ENCODE measurements at places on chromosomes 7 and 10.

DNA sequence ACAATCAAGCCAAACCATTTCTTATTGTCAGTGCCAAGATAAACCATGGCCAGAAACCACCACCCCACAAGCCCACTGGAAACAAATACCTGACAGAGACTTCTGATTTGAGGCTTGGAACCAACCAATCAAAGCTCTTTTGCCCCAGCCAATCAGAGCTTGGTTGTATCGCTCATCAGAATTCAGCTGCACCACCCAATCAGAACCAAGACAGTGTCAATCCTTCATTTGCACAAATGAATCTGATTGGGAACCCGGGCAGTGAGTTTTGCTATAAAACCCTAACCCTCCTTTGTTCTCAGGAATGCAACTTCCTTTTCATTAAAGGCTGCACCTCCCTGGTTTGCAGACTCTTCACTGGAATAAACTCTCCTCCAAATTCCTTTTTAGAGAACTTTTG lies 87.4 kb downstream of the ELAPOR2 start:
- H3K36me3 ChIP-seq: no peaks in the 10 kb centered on the region
- H3K27ac ChIP-seq: no peak overlapping the region
- H3K4me1 ChIP-seq: no peaks in the 10 kb centered on the region

- H3K4me3 ChIP-seq: no peak overlapping the region
- no peaks in the 10 kb centered on the region for H3K36me3 ChIP-seq
- DNase-seq: no peak
These were observed 159.2 kb downstream of the KCNMA1 start for GRCh38 chr10:77478247-77478961.

DNA sequence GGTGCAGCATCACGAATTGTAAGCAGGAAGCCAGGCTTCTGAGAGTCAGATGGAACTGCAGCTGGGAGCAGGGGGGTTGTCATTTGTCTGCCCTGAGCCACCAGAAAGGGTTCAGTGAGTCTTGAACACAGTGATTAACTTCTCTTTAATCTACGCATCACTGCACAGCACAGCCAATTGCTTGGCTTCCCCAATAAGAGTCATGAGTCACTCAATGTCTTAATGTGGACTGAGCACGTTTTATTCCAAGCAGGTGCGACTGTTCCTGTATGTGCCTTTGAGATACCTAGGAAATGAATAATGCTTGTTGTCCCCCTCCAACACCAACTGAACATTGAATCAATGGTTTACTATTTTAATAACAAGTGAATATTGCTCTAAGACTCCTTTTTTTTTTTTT lies 26.0 kb upstream of the PLEKHA1 start:
- no peaks in the 10 kb centered on the region for H3K27me3 ChIP-seq
- no peaks in the 10 kb centered on the region for H3K4me1 ChIP-seq
- no peak overlapping the region for H3K4me3 ChIP-seq

- no peaks in the 10 kb centered on the region for H3K27me3 ChIP-seq
- no peak overlapping the region for H3K27ac ChIP-seq
- H3K4me1 ChIP-seq: no peaks in the 10 kb centered on the region
- no peaks in the 10 kb centered on the region for H3K36me3 ChIP-seq
- H3K4me3 ChIP-seq: no peak overlapping the region
These were observed 177.5 kb downstream of the DNAJB6 start for GRCh38 chr7:157514306-157514705.

DNA sequence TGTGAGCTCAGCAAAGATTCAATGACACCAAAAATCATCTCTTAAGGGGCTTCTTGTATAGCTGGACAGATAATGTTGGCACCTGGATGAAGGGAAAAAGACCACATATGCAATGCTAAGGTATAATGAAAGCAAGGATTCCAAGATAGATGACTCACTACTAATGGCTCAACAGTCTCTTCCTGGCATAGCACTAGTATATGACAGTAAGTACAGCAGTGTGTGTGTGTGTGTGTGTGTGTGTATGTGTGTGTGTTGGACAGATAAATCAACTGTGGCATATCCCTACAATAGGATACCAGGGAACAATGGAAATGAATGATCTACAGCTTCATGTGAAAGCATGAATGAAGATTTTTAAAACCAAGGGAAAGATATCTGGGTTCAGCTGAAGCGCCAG lies 257.1 kb downstream of the SFMBT2 start:
- H3K4me1 ChIP-seq: no peaks in the 10 kb centered on the region
- H3K36me3 ChIP-seq: no peaks in the 10 kb centered on the region
- H3K4me3 ChIP-seq: no peak overlapping the region

DNA sequence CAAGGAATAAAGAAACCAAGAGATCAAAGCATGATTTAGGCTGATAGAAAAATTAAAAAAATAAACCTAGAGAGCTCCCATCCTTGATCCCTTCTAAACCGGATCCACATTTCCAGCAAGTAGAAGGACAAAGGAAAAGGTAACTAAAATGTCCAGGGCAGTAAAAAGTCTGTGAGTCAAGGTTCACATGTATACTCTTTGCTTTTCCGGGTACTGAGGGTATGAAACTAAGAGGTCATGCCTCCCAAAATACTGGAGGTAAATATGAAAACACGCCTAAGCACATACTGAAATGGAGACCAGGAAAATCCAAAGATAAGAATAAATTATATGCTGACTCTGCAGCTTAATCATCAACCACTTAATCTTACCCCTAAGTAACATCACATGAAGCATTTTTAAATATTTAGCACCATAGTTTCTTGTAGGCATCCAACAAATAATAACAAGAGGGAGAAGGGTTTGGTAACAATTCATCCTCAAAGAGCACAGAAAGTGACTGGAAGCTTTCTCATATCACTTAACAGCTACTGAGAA lies 35.4 kb downstream of the JAZF1 start:
- DNase-seq: no peak
- no peaks in the 10 kb centered on the region for H3K36me3 ChIP-seq
- no peak overlapping the region for H3K4me3 ChIP-seq
- no peak overlapping the region for H3K27ac ChIP-seq
- H3K4me1 ChIP-seq: no peaks in the 10 kb centered on the region
- H3K27me3 ChIP-seq: no peaks in the 10 kb centered on the region

- no peak overlapping the region for H3K27ac ChIP-seq
- peaks cover 4% of the 10 kb centered on the region for H3K36me3 ChIP-seq
- DNase-seq: no peak
- no peaks in the 10 kb centered on the region for H3K4me1 ChIP-seq
These were observed 50.5 kb downstream of the RSBN1L start for GRCh38 chr7:77746824-77747165.

GRCh38 chr7:3995187-3995586 lies 686.9 kb upstream of the FOXK1 start:
- no peaks in the 10 kb centered on the region for H3K36me3 ChIP-seq
- H3K27ac ChIP-seq: no peak overlapping the region
- H3K4me1 ChIP-seq: no peaks in the 10 kb centered on the region
- H3K4me3 ChIP-seq: no peak overlapping the region
- peaks cover 3% of the 10 kb centered on the region for H3K27me3 ChIP-seq

DNA sequence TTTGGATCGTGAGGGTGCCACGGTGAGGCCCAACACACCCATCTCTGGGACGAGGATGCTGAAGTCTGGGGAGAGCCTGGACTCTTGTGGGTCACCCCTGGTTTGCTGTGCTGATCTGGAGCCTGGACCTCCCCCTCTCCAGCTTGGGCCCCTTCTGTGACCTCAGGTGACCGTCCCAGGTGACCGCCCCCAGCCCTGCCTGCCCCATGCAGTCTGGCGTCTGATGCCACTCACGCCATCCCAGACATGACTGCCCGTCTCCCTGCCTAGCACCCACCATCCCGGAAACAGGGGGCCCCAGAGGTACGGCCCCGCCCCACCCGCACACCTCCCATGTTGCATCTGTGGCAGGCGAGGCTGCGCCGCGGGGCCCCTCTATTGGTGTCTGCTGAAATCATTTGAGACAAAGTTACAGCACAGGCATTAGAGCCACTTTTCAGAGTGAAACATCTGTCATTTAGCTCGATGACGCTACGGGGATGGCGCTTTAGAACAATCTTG lies 21.1 kb downstream of the UNCX start:
- no peak overlapping the region for H3K4me3 ChIP-seq
- no peaks in the 10 kb centered on the region for H3K4me1 ChIP-seq
- peaks cover 29% of the 10 kb centered on the region for H3K27me3 ChIP-seq
- no peak overlapping the region for H3K27ac ChIP-seq
- no peak for DNase-seq

DNA sequence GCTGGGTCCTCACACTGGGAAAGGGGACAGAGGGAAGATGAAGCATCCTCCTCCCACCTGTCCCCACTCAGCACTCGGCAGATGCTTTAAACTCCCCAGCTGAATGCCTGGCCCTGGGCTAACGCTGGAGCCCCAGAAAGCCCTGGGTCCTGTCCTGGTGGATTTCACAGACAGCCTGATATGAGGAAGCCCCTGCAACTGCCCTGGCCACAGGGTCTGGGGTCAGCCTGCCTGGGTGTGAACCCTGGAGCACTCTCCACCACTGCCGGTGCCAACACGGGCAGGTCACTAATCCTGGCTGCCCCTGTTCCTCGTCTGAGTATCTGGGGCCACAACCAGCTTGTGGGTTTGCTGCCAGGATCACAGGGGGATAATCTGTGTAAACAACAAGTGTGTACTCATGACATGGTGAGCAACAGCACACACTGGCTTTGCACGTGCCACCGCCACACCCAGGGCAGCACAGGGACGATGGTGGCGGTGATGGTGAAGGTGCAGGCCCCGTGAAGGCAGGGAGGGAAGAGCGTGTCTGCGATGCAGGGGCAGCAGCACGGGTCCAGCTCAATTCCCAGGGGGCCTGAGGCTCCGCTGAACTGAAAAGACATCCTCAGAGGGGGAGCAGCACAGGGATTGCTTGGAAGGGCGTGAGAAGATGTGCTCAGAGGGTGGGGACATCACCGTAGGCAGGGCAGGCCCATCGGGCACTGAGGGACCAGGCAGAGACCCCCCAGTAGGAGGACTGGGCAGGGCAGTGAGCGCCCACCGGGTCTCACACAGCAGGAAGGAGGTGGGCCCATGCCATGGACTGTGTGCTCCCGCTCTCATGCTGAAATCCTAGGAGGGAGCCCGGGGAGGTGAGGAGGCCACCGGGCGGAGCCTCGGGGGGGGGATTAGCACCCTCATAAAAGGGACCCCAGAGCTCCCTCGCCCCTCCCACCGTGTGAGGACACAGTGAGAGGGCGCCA lies 238.7 kb downstream of the MAD1L1 start:
- no peaks in the 10 kb centered on the region for H3K27me3 ChIP-seq
- H3K36me3 ChIP-seq: no peaks in the 10 kb centered on the region
- H3K4me3 ChIP-seq: no peak overlapping the region
- H3K4me1 ChIP-seq: no peaks in the 10 kb centered on the region
- no peak for DNase-seq

- no peaks in the 10 kb centered on the region for H3K4me1 ChIP-seq
- H3K27ac ChIP-seq: no peak overlapping the region
- H3K4me3 ChIP-seq: no peak overlapping the region
- H3K36me3 ChIP-seq: no peaks in the 10 kb centered on the region
These were observed 85.9 kb downstream of the LSMEM1 start for GRCh38 chr7:112566442-112567324.

GRCh38 chr7:108146070-108146842 lies 16.1 kb upstream of the LAMB4 start:
- no peaks in the 10 kb centered on the region for H3K36me3 ChIP-seq
- H3K27me3 ChIP-seq: peaks cover 4% of the 10 kb centered on the region
- no peaks in the 10 kb centered on the region for H3K4me1 ChIP-seq
- no peak overlapping the region for H3K27ac ChIP-seq
- no peak for DNase-seq

GRCh38 chr7:102976493-102976892 lies 63.7 kb downstream of the LRRC17 start:
- H3K4me3 ChIP-seq: no peak overlapping the region
- H3K27ac ChIP-seq: no peak overlapping the region
- H3K36me3 ChIP-seq: no peaks in the 10 kb centered on the region
- no peaks in the 10 kb centered on the region for H3K4me1 ChIP-seq

Data from effector memory CD4-positive, alpha-beta T cell (primary cell).